Activated naive CD4-positive, alpha-beta T cell (primary cell): ENCODE measurements at places on chromosomes 1 and 21.

DNA sequence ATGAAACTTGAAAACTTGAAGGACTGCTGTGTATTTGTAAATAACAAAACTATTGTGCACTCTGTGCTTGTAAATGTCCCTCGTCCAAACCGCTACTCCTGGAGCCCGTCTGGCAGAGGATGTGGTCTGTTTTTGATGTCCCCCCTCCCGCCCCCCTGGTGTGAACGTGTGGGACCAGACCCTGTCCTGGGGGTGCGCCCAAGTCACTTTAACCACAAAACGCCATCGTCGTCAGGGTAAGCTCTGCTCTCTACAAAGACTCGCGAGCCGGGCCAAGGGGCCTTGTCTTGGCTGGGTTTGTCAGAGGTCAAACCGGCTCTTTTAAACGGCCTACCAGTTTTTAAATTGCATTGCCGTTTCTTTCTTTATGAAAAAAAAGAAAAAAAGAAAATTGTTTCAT is 87.4 kb upstream of the TMEM51 start:
- no peak for DNase-seq

- no peak for DNase-seq
These were observed 34.9 kb upstream of the VASH2 start for GRCh38 chr1:212915245-212916091.

DNA sequence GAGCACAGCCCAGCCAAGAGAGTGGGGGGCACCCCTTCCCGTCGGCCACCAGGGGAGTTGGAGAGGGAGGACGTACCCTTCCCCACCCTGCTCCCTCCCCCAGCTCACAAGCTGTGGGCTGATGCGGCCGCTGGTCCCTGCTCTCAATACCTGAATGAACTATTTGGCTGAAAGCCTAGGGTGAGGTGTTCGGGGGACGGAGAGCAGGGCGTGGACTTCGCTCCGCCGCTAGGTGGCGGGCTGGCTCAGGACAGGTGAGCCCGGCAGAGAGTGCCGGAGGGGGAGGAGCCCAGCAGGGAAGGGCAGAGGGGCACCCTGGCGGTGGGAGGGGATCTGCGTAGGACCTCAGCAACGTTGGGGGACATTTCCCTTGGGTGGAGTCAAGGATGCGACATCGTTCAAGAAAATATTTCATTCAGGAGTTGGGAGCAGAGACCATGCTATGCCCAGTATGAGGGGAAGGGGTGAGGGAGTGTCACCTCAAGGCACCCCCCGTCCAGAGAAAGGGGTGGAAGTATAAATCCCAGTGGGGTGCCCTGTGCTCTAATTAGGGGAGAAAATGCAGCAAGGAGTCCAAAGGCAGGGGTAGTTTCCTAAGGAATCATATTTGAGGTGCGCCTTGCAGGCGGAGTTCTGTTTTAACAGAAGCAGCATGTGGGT is 12.0 kb upstream of the RHBG start:
- peak; percentile 14 for DNase-seq

DNA sequence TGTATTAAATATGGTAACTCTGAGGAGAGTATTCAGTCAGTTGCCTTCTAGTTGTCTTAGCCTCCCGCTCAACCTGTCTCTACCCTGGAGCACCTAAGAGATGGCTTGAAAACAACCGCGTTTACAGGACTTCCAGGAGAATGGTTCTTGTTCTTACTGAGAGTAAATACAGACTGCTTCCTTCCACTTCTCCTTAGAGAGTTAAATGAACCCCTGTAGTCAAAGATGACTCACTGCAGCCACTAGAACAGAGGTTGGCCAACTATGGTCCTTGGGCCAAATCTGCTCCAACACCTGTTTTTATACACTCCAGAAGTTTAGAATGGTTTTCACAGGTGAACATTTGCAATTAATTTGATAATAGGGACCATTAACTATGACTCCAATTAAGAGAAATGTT is 60.1 kb upstream of the ASB17 start:
- no peak for DNase-seq

DNA sequence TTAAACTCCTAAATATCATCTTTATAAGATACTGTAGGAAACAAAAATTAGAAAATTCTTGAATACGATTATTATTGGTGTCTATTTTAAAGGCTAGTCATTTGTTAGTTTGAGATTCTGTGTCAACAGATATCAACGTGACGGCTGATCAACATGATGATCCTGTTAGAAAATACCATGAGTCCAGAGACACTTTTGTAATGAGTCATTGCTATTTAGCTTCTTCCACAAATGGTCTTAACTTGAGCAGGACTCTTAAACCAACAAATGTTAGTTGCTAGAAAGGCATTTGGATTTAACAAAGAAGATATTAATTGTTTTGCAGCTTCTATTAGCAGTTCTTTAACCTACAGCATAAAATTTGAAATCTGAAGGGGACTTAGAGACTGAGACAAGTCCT is 131.2 kb downstream of the TGFB2 start:
- DNase-seq = no peak

- DNase-seq = no peak
These were observed 96.0 kb upstream of the BMP8A start for GRCh38 chr1:39395357-39395831.

- DNase-seq = no peak
These were observed 1.7 kb downstream of the IGFN1 start for GRCh38 chr1:201192261-201192788.

GRCh38 chr1:54846301-54846700 is 40.7 kb downstream of the DHCR24 start:
- DNase-seq = no peak

- no peak for DNase-seq
These were observed 12.1 kb downstream of the CSTB start for GRCh38 chr21:43763901-43764523.

DNA sequence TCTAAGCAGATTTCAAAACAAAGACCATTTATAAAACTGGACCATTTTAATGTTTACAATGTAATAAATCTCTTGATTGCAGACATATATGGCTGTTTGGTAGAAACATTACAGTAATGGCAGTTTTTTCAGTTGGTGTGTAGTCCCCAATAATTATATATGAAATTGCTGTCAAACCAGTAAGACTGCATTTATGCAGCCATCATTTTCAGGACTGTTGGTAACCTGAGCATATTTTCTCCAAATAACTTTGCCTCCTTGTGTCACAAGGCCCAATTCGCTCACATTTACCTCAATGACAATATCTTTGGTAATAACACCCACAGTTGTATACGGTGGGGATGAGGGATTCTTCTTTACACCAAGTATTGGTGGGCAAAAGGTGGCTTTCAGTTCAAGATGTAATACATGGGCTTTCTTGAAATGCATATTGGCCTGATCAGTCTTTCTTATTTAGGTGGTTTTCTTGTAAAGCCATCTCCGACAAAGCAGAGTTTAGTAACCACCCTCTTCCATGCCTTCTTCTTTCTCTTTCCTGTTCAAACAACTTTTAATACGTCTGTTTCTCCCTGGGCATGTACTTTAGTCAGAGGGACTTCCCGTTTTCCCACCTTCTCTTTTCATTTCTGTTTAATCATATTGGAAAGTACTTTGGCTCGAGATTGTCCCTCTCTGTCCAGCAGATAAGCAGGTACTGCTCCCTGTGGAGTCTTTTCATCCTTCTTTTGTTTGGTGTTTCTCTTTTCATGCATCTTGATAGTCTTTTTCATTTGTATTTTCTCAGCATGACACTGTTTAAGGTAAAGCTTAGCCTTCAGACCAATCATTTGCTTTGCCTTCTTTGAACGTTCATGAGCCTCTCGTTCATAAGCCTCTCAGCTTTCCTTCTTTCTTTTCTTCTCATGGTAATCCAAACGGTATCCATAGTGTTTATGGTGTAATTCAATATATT is 30.4 kb downstream of the ATP2B4 start:
- DNase-seq = no peak

- no peak for DNase-seq
These were observed 1.6 kb upstream of the TAS1R2 start for GRCh38 chr1:18861082-18861481.

DNA sequence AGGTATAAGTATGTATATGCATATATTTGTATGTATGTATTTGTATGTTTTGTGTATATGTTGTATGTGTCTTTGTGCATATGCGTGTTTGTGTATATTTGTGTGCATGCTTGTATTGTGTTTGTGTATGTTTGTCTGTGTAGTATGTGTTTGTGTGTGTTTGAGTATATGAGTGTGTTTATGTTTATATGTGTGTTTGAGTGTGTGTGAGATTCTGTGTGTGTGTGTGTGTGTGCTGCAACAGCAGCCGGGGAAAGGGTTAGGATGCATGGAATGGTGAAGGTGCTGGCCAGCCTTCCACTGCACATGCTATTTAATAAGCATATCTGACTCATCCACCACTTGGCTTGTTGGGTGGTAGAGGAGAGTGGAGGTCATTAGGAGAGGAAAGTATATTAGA is 46.6 kb upstream of the RAB4A start:
- DNase-seq = no peak

- DNase-seq = no peak
These were observed 1.3 kb downstream of the DLGAP3 start for GRCh38 chr1:34928066-34928696.

DNA sequence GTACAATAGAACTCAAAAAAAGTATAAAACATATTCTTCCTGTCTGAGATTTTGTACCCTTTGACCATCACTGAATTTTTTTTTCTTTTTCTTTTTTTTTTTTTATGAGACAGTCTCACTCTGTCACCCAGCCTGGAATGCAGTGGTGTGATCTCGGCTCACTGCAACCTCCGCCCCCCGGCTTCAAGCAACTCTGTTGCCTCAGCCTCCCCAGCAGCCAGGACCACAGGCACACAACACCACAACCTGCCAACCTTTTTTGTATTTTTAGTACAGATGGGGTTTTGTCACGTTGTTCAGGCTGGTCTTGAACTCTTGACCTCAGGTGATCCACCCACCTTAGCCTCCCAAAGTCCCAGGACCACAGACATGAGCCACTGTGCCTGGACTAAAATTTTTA is 10.4 kb downstream of the SDCCAG8 start:
- DNase-seq = no peak

DNA sequence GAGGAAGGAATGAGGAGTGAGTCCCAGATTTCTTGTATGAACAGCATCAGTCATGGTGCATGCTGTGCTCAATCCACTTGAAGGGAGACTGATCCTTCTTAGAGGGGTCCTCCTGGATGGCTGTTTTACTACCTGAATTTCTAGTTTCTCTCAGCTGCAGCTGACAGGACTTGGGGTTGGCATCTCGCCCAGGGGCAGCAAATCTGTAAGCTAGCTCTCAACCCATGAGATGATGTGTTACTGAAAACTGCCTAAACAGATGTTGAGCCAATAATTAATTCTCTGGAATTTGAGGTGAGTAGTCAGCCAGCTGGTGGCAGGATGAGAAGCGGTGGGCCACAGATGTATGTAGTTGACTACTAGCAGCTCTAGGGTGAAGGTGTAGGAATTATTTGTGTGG is 19.6 kb downstream of the BACH1 start:
- DNase-seq = no peak

DNA sequence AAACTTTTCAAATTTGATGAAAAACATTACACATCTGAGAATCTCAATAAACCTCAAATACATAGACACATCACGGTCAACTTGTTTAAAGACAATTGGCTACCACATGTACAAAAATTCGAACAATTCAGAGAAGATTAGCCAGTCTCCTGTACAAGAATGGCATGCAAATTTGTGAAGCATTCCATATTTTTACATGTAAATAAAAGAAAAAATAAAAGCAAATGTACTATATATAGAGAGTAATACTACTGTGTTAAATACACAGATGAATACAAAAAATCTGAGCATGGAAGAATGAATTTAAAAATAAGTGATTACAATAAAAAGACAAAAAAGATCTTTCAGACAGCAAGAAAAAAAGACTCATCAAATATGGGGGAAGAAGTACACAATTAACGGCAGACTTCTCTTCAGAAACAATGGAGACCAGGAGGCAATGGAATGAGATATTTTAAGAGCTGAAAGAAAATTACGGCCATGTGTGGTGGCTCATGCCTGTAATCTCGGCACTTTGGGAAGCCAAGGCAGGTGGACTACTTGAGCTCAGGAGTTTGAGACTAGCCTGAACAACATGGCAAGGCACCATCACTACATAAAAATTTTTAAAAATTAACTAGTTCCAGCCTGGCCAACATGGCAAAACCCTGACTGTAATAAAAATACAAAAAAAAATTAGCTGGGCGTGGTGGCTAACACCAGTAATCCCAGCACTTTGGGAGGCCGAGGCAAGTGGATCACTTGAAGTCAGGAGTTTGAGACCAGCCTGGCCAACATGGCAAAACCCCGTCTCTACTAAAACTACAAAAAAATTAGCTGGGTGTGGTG is 23.2 kb downstream of the HAX1 start:
- DNase-seq = no peak

- DNase-seq = no peak
These were observed 7.9 kb downstream of the MYOG start for GRCh38 chr1:203077956-203078355.

- no peak for DNase-seq
These were observed 50.5 kb upstream of the IKBKE start for GRCh38 chr1:206419783-206420182.

GRCh38 chr1:179815641-179816040 is 62.0 kb downstream of the TOR1AIP2 start:
- DNase-seq = no peak

GRCh38 chr1:107196973-107197562 is 56.2 kb downstream of the NTNG1 start:
- no peak for DNase-seq

DNA sequence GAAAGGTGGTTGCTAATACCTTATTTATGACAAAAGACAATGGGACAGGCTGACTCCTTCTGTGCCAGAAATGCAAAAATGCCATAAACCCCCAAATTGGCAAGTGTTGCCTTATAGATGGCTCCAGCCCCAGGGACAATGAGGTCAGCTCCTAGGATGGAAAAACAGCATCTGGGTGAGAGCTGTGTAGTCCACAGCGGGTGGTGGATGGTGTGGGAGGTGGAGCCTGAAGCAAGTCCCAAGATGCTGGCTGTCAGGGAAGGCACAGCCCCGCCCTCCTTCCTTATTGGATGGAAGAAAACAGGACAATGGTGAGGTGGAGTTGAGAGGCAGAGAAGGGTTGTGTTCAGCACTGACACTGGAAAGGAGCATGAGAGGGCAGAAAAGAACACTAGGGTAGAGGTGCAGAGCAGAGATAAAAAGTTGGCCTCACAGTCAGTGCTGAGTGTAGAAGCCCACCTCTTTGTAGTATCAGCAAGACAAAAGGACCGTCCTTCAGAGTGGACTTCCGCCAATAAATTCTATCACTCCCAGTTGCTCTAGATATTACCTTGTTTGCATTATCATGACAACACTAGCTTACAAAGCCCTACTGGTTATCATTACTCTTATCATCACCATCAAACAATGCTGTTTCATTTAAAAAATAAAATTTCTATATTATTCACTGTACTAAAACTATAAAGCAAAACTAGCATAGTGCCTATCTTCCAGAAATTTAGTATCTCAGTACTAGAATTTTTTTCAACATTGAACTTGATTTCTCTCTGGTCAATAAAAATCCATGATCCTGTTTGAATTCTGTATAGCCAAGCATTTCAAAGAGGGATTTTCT is 3.7 kb upstream of the SDE2 start:
- no peak for DNase-seq
